Panc1 (cell line): ENCODE measurements at places on chromosomes 3 and 15. TPM values are rescaled to one million over a fixed set of nuclear protein-coding genes. Genes with fewer than 3 reads are reported as not detected.

The ZMYND10 gene
- 3.6 TPM for total RNA-seq

The ANAPC13 gene
- 68.8 TPM for total RNA-seq

The USP50 gene
- total RNA-seq = not detected

The ITIH1 gene
- total RNA-seq = 0.31 TPM

The COLQ gene
- 0.64 TPM for total RNA-seq

The IGDCC3 gene
- 0.18 TPM for total RNA-seq

The DOCK3 gene
- 0.21 TPM for total RNA-seq
